ENCODE measurements at places on chromosomes 2 and 18. TPM values are rescaled to one million over a fixed set of nuclear protein-coding genes. Genes with fewer than 3 reads are reported as not detected.

The TMEM169 gene
- total RNA-seq, result 0.26 TPM

The RNU2-63P gene
- total RNA-seq, result 268 TPM

The RAB27B gene
- total RNA-seq, result 0.77 TPM

The INPP5D gene
- total RNA-seq, result 0.51 TPM

The MAP3K19 gene
- total RNA-seq, result not detected

The CIB4 gene
- total RNA-seq, result not detected

The KLF11 gene
- total RNA-seq, result 6.8 TPM

The SCTR gene
- total RNA-seq, result not detected

The SULT1C2 gene
- total RNA-seq, result 0.26 TPM

The SKOR2 gene
- not detected for total RNA-seq

The TBR1 gene
- total RNA-seq, result not detected

The CMPK2 gene
- 0.26 TPM for total RNA-seq

The GALR1 gene
- not detected for total RNA-seq

The LPIN1 gene
- 149 TPM for total RNA-seq

The NEU2 gene
- not detected for total RNA-seq

The ANKRD30B gene
- under 0.01 TPM for total RNA-seq

The GPR35 gene
- 1.2 TPM for total RNA-seq

The ABCG5 gene
- not detected for total RNA-seq

The C2orf15 gene
- total RNA-seq, result under 0.01 TPM

The G6PC2 gene
- not detected for total RNA-seq

The MC4R gene
- total RNA-seq, result not detected

The ELOA2 gene
- total RNA-seq, result not detected

The ABHD3 gene
- total RNA-seq, result 17.0 TPM

The DYNAP gene
- not detected for total RNA-seq

The IL1F10 gene
- total RNA-seq, result not detected

The LCT gene
- total RNA-seq, result under 0.01 TPM

The CYS1 gene
- total RNA-seq, result 5.1 TPM

The IHH gene
- total RNA-seq, result not detected

The UGP2 gene
- total RNA-seq, result 81.2 TPM

The GLI2 gene
- 3.3 TPM for total RNA-seq

The OST4 gene
- total RNA-seq, result 505 TPM

The DAPL1 gene
- total RNA-seq, result not detected

The ADRA2B gene
- not detected for total RNA-seq

The DCAF17 gene
- 21.6 TPM for total RNA-seq

The GNLY gene
- not detected for total RNA-seq

The ADD2 gene
- 2.5 TPM for total RNA-seq

The CRACDL gene
- not detected for total RNA-seq

The MSTN gene
- total RNA-seq, result 0.26 TPM
